Smooth muscle cell of the pulmonary artery (primary cell): ENCODE measurements at places on chromosomes 11 and 22. TPM values are rescaled to one million over a fixed set of nuclear protein-coding genes. Genes with fewer than 3 reads are reported as not detected.

The POU2AF3 gene
- not detected in 2 replicates for total RNA-seq

The TRPM5 gene
- not detected in 2 replicates for total RNA-seq

The SYCE3 gene
- not detected in 2 replicates for total RNA-seq

The TRIM51 gene
- not detected in 2 replicates for total RNA-seq

The RAB36 gene
- 3.8 and 4.8 TPM in 2 replicates for total RNA-seq

The BARX2 gene
- not detected in 2 replicates for total RNA-seq

The LRRC56 gene
- total RNA-seq = 0.52 and 1.1 TPM in 2 replicates

The OR51I1 gene
- total RNA-seq = not detected in 2 replicates

The OR5A1 gene
- total RNA-seq = not detected in 2 replicates

The OR52A1 gene
- total RNA-seq = not detected in 2 replicates

The UCP3 gene
- total RNA-seq = 0.65 and 0.73 TPM in 2 replicates

The MISFA gene
- 0.43 and 0.52 TPM in 2 replicates for total RNA-seq

The LRRC74B gene
- 0.07 TPM in 1 of 2 replicates, not detected in the other for total RNA-seq

The ZBTB3 gene
- 10.3 and 11.7 TPM in 2 replicates for total RNA-seq

The NEU3 gene
- 6.3 and 6.9 TPM in 2 replicates for total RNA-seq

The FBLN1 gene
- total RNA-seq = 150 and 215 TPM in 2 replicates

The MMP13 gene
- total RNA-seq = not detected in 2 replicates

The UBQLN3 gene
- 0.10 and 0.26 TPM in 2 replicates for total RNA-seq

The ZNF214 gene
- 2.6 and 2.7 TPM in 2 replicates for total RNA-seq

The OR10G4 gene
- total RNA-seq = not detected in 2 replicates

The C11orf87 gene
- total RNA-seq = 0.20 and 1.9 TPM in 2 replicates

The HEPHL1 gene
- not detected in 2 replicates for total RNA-seq
